ENCODE measurements at places on chromosomes 16 and 17. TPM values are rescaled to one million over a fixed set of nuclear protein-coding genes. Genes with fewer than 3 reads are reported as not detected.

- DNase-seq, result no peak
Measured at GRCh38 chr17:71004413-71004812, 835.1 kb downstream of the KCNJ2 start.

DNA sequence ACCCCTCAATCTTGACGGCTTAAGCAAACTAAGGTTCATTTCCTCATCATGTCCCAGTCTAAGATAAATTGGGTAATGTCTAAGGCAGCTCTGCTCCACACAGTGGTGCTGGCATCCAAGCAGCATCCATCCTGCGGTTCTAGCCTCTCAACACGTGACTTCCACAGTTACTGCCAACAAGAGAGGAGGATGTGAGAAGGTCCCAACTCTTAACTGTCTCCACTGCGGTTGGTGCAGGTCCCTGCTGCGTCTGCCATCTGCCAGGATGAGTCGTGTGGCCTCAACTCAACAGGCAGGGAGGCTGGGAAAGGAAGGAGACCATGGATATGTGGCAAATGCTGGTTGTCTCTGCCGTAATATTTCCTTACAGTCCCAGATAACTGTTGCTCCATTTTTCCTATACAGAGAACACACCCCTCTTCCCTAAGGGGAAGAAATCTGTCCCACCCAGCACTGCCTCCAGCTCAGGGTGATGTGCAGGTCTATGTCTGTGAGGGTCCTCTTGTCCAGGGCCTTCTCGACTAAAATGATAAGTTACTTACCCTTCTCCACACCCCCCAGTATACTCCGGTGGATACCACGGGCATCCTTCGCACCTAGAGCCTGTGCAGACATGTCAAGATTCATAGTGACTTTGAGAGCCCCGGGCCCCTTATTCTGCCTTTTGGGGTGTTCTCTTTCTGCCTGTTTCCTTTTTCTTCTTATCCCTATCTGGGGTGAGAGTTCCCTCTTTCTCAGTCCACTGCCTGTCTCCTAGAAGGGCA lies 64.7 kb downstream of the KCNJ18 start:
- DNase-seq, result peak; percentile 16

- no peak for DNase-seq
Measured at GRCh38 chr16:51638339-51639135, 487.5 kb upstream of the SALL1 start.

- DNase-seq, result no peak
Measured at GRCh38 chr17:80388601-80389000, 26.4 kb upstream of the ENDOV start.

- no peak for DNase-seq
Measured at GRCh38 chr17:29007860-29008455, 2.1 kb upstream of the SEZ6 start.

Gene SLC6A2
- not detected for polyA plus RNA-seq

Gene ZNF385C
- 0.46 TPM for polyA plus RNA-seq

Gene PITPNM3
- polyA plus RNA-seq, result 5.4 TPM

Gene CD68
- 236 TPM for polyA plus RNA-seq
